GM12892 (cell line): ENCODE measurements at places on chromosomes 5 and 9.

DNA sequence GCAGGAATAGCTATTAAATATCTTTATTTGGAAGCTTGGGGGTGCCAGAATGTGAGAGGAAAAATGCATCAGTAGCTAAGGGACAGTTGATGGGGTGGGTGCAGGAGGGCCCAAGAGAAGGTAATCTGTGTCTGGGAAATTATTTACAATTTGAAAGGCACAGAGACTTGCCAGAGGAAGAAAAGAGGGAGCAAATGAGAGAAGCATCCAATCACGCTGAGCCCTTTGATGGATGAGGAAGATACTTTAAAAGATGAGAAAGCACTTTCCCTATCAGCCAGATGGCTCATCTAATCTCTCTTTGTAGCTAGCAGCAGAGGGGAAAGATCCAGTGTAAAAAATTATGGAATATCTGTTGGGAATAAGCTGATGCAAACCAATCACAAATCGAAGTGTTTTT, 57.0 kb upstream of the ABCA1 start:
- no peak for DNase-seq

DNA sequence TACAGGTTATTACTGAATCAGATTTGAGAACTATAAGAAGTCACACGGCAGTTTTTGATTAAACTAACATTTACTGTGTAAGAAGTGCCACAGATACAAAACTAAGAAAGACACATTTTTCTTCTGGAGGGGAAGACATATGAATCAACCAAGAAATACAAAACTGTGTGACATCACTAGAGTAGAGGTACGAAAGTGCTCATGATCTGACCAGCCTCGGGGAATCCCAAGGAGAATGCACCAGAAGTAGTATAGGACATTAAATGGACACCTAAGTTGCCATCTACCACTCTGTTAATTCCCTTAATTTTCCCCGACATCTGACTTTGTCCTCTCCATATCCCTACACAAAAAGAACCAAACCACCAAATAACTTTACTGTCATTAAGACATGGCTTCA, 5.3 kb upstream of the IFNK start:
- DNase-seq, result no peak

- no peak for DNase-seq
Observed at GRCh38 chr5:168680395-168680794, 101.2 kb upstream of the PANK3 start.

DNA sequence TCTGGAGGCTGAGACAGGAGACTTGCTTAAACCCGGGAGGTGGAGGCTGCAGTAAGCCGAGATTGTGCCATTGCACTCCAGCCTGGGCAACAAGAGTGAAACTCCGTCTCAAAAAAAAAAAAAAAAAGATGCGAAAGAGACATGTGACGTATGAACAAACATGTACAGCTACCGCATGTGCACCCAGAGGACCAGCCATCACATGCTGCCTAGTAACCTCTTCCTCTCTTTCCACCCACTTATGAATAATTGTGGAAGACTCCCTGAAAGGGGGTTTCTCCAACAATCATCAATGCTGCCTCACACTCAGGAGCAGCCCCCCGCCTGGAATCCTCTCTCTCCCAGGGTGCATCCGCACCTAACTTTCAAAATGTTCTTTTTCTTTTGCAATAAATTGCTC, 2.2 kb downstream of the SARDH start:
- no peak for DNase-seq

- DNase-seq, result no peak
Observed at GRCh38 chr9:114205171-114206015, 50.1 kb downstream of the COL27A1 start.

DNA sequence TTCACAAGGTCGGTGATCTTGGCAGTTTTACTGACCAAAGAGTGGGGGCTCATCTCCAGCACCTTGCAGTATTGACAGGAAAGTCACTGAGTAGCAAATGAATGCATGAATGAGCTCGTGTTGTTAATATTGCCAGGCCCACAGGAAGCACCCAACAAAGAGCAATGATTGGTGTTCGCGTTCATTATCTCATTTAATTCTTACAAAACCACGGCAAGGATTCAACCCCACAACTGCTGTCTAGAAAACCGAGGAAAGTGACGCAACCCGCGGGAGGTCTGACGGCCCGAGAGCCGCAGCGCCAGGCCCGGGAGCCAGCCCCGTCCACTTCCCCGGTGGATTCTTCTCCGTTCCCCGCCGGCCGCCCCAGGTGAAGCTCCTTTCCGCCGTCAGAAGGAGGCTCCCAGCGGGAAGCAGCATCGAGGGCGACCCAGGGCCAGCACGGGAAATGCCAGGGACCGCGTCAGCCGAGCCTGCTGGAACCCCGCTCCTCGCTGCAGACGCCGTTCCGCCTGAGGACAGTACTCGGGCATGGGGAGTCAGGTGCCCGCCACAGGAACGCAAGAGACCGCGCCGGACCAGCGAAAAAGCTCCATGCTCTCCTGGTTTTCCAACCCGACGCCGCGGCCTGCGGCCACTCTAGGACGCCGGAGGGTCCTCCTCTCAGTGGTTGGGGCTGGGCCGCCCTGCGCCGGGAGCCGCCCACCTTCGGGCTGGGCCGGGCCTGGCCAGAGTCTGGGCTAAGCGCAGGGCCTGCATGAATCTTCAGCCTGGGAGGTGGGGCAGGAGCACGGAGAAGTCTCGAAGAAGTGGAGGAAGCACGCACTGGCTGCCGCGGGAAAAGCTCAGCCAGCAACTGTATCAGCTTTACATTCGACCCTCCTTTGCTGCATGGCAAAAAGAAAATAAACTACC, 19.8 kb upstream of the FER start:
- DNase-seq, result peak; percentile 53

DNA sequence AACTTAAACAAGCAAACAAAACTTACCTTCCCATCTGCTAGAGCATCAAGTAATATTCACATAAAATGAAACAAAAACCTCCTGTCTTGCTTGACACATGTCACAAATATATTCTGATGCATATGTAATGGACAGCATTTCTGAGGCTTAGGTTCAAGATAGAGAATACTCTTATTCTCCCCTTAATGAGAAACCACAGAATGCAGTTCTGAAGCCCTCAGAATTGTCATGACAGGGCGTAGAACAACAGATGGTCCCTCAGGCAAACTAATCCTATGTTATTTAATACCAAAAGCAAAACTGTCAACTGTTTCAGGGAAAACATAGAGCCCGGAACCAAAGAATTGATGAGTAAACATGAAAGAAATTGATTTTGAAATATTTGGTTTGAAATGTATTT, 229.9 kb upstream of the RIOK2 start:
- no peak for DNase-seq

DNA sequence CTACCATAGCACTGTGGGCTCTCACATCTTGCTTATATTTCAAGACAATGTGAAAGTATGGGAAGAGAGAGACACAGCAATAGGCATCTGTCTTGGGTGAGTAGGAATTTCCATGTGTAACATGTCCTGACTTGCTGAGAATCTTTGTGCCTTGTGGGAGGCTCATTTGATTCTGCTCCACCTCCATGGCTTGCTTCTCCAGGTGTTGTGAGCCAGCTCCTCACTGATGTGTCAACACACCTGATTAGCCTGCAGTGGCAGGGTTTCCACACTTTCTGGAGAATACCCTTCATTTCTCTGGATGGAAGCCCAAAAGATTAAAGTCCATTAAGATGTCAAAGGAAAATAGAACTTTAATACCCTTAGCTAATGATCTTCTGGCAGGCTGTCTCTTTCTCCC, 613.6 kb downstream of the ZNF608 start:
- DNase-seq, result no peak

- DNase-seq, result no peak
Observed at GRCh38 chr9:8136477-8136876, 336.9 kb upstream of the DMAC1 start.

DNA sequence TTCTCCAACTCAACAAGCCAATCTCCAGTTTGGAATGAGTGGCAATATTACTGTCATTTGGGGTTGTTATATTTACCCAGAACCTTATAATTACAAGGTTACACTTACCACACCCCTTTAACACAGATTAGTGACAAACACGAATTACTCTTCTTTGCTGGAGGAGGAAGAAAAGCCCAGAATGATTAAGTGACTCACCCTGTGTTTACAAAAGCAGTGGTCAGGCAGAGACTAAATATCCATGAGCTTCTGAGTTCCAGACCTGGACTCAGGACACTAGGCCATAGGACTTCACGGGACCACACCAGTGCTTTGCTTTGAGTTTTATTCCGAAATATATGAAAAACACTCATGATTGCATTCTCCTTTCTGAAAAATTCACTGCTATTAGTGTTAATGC, 370.8 kb downstream of the TLE1 start:
- DNase-seq, result no peak

- DNase-seq, result peak; percentile 26
Observed at GRCh38 chr5:72611118-72611730, 104.0 kb upstream of the ZNF366 start.

DNA sequence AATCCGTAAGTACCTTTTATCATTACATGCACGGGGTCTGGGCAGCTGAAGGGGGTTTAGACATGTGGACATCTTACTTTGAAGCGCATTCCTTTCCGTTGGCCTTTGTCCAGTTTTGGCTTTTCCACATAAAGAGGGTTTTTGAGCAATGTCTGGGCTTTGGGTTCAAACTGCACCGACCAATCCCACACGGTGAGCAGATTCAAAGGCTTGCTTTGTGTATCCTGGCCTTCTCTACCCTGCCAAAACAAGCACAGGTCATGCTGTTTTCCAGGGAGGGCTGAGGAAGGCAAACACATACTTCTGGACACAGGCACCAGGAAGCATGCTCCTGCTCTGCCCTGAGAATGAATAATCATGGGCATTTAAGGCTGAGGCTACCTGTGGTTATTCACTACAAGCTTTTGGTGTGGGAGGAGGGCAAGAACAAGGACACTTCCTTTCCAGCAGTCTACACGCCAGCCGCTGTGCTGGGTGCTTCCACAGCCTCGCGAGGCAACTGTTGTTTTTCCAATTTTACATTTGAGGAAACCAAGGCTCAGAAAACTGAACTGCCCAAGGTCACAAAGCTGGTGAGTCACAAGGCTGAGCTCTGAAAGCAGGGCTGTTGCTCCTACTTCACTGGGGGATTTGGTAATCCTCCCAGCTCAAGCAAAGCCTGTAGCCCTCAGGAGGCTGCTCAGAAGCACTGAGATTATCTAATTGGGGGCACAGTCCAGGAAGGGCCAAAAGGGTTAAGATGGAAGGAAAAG, 59.8 kb upstream of the GOLPH3 start:
- no peak for DNase-seq

DNA sequence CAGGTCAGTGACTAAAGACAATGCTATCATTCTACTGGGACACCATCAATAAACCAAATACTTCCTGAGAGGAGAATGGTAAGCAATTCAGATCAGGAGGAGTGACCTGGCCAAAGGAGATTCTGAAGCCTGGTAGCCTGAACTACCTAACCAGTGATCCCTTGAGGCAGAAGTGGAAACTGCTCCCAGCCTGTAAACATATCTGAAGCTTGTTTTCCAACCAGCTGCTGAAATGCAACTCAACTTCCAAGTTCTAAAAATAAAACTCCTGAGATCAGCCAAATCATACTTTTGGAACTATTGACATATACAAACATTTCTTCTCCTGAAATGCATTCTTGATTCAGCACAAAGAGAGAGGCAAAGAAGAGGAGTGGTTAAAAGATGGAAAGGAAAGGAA, 204.1 kb downstream of the EBF1 start:
- DNase-seq, result no peak

DNA sequence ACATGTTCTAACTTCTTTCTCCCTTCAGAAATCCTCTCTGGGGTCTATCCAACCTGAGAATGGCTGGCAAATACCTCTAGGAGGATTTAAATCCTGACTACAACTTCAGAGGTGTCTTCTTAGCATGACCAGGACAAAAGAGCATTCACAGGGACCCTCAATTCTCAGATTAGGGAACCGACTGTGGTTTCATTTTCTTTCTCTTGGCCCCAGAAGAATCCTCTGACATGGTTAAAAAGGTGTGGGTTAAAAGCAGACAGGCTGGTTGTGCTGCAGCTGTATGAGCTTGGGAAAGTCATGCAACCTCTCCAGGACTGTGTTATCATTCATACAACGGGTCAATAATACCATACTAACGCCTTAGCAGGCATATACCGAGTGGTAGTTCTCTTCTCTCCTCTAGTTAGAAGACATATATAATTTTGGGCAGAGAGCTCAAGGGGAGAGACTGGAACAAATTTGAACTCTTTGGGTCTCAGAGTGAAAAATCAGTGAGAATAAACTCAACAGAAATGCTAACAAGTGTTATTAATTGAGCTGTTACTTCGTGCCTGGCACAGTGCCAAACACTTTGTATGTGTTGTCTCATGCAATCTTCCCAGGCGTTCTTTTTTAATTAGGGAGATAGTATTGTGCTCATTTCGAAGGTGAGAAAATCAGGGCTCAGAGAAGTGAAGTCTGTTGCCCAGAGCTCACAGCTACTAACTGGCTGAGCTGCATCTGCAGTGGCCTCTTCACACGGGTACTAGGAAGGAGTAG, 35.2 kb downstream of the INSYN2B start:
- no peak for DNase-seq

GRCh38 chr5:35478856-35479682, 138.6 kb upstream of the SPEF2 start:
- no peak for DNase-seq

DNA sequence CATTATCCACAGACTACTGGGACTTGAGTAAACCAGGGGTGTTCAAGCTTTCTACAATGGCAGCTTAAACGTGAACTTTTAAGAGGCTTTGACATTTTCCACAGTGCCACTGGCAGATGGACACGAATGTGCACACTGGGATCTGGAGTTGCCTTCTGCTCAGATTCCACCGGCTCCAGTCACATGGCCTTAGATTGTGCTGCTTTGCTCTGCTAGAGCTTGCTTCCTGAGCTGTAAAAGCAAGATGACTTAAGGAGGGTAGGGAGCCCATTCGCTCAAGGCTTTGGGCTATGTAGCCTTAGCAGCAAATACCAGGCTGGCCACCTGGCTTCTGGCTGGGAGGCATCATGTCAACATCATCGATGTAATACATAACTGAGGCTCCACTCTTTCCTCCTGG, 436.9 kb downstream of the MED10 start:
- DNase-seq, result no peak

DNA sequence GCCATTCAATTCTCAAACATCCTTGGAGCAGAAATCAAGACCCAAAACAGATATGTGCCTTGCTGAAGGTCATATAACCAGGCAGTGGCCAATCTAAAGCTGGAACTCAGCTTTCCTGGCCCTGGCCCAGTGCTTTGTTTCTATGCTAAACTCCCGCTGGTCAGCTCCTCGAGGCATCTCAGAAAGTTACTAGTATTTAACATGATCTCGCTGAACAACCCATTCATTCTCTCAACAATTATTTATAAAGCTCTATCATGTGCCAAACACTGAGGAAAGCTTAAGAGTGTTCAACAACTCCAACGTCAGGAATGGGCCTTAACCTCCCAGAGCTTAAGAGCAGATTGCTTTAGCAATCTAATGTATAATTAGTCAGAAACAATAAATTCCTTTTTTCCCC, 54.0 kb downstream of the FOXD1 start:
- DNase-seq, result no peak

- no peak for DNase-seq
Observed at GRCh38 chr5:151674626-151675610, 11.8 kb downstream of the SPARC start.
